Lower lobe of right lung (tissue), 2 donors: ENCODE measurements at places on chromosomes 11 and 22. TPM values are rescaled to one million over a fixed set of nuclear protein-coding genes. Genes with fewer than 3 reads are reported as not detected.
A peak's percentile ranks its signal among the peaks of the same experiment; 100 is the strongest.

GRCh38 chr11:71538666-71538990 lies 803 bp downstream of the KRTAP5-8 start:
- no peaks in the 10 kb centered on the region for H3K4me1 ChIP-seq
- no peaks in the 10 kb centered on the region for H3K36me3 ChIP-seq
- no peaks in the 10 kb centered on the region for H3K27me3 ChIP-seq
- H3K4me3 ChIP-seq = no peak overlapping the region
- DNase-seq = no peak
- H3K27ac ChIP-seq = no peak overlapping the region

The MYO7A gene
- total RNA-seq = 5.5 TPM

DNA sequence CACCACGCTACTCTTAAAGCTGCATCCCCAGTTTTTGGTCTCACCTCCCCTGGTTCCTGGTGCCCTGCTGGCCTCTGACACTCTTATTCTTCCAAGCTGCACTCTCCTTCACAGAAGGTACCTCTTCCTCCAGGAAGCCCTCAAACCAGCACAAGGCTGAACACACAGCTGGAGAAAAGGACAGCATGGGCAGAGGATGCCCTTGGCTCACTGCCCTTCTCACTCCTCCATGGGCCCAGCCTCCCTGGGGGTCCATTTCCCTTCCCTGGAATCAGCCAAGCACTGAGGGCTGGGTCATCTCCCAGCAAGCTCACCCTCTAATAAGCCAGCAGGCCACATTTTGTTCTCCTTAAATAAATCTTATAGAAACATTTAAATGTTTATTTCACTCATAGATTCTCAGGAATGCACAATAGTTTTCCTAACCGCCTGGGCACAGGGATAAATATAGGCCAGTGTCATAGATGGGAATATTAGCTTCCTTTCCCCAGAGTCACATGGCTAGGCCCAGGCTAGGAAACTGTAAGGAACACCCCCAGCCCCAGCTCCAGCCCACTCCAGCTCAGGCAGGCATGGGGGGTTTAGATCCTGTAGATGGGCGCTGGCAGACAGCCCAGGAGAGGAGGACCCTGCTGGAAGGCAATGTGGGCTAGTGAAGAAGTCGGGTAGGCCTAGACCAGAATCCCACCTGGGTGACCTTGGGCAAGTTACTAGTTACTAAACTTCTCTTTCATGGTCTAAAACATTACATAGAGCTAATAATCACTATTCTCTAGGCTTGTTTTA lies 51.5 kb downstream of the IRAG1 start:
- DNase-seq = no peak
- peaks cover 58% of the 10 kb centered on the region for H3K4me1 ChIP-seq
- no peak overlapping the region for H3K4me3 ChIP-seq
- peak overlapping the region; percentile 28 for H3K27ac ChIP-seq
- H3K27me3 ChIP-seq = no peaks in the 10 kb centered on the region

The IRAG1 gene
- 12.9 TPM for total RNA-seq

DNA sequence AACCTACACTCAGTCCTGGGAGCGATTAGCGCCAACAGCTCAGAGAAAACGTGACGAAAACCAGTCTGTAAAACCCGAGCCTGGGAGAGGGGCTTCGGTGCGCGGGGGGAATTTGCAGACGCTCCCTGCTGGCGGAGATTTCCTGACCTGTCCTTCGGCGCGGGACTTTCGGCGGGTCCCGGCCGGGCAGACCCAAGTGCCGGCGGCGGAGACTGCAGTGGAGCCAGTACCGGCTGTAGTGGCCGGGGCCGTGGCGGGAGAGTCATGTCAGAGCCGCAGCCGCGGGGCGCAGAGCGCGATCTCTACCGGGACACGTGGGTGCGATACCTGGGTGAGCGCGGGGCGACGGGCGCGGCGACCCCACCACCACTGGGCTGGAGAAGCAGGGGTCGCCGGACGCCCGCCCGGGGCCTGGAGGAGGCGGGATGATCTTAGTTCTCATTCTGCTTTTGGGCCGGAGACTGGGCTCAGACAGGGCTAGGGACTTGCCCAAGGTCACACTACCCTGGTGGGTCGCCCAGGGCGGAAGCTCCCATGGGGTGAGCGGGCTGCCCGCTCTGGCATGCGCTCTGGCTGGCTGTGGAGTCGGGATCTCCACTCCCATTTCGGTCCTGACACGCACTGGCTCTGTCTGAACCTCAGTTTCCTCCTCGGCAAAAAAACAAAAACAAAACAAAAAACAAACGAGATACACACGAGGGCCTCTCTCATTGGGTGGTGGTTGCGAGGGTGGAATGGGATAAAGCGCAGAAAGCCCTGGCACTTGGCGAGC lies at the start of gene MTFP1:
Gene MTFP1, plus strand, starts transcription at position 153 of the 772 bp plus-strand sequence. Its CDS starts 112 bp downstream, at position 265.
- peak within 1 kb of the TSS; percentile 84 for H3K4me3 ChIP-seq
- peak within 1 kb of the TSS; percentile 98 for H3K27ac ChIP-seq
- H3K27me3 ChIP-seq = no peaks in the 10 kb centered on the region

DNA sequence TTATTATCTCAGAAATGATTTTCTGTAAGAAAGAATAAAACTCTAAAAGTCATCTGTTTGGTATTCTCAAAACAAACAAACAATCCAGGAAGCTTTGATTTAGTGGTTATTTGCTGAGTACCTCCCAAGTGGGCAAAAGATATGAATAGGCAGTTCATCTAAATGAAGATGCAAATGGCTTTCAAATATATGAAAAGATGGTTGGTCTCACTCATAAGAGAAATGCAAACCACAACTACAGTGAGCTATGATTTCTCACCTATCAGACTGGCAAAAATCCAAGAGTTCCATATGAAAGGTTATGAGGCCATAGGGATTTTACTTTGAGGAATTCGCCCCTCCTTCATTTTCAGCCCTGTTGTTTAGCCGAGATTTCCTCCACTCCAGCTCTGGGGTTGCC lies 11.3 kb upstream of the P2RY2 start:
- H3K4me1 ChIP-seq = peaks cover 17% of the 10 kb centered on the region
- DNase-seq = no peak
- no peaks in the 10 kb centered on the region for H3K36me3 ChIP-seq
- H3K27me3 ChIP-seq = no peaks in the 10 kb centered on the region
- H3K27ac ChIP-seq = no peak overlapping the region

The PICK1 gene
- total RNA-seq = 35.4 TPM

GRCh38 chr11:810040-810567 lies 337 bp downstream of the RPLP2 start:
- peak overlapping the region; percentile 99 for H3K27ac ChIP-seq
- no peak for DNase-seq
- peaks cover 33% of the 10 kb centered on the region for H3K36me3 ChIP-seq
- H3K4me3 ChIP-seq = peak overlapping the region; percentile 90
- H3K4me1 ChIP-seq = peaks cover 35% of the 10 kb centered on the region

The KRTAP5-11 gene
- total RNA-seq = not detected

GRCh38 chr11:122198291-122198983 lies 82.4 kb upstream of the BLID start:
- peaks cover 18% of the 10 kb centered on the region for H3K4me1 ChIP-seq
- no peaks in the 10 kb centered on the region for H3K36me3 ChIP-seq
- no peak overlapping the region for H3K27ac ChIP-seq
- H3K4me3 ChIP-seq = no peak overlapping the region
- no peak for DNase-seq
- no peaks in the 10 kb centered on the region for H3K27me3 ChIP-seq

GRCh38 chr11:44709281-44709562 lies 17.5 kb upstream of the TSPAN18 start:
- H3K4me3 ChIP-seq = no peak overlapping the region
- no peaks in the 10 kb centered on the region for H3K27me3 ChIP-seq
- no peaks in the 10 kb centered on the region for H3K4me1 ChIP-seq

- peaks cover 20% of the 10 kb centered on the region for H3K36me3 ChIP-seq
- H3K4me1 ChIP-seq = peaks cover 53% of the 10 kb centered on the region
- H3K4me3 ChIP-seq = no peak overlapping the region
- H3K27me3 ChIP-seq = no peaks in the 10 kb centered on the region
- H3K27ac ChIP-seq = peak overlapping the region; percentile 11
Observed at GRCh38 chr11:44942029-44942955, 8.4 kb downstream of the TP53I11 start.

DNA sequence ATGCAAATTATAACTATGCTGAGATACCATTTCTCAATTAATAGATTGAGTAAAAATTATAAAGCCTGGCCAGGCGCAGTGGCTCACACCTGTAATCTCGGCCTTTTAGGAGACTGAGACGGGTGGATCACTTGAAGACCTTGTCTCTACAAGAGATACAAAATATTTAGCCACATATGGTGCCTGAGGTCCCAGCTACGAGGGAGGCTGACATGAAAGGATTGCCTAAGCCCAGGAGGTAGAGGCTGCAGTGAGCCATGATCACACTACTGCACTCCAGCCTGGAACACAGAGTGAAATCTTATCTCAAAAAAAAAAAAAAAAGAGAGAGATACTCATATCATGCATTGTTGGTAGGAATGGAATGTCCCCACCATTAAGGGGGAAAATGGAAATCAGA lies 142.4 kb downstream of the RCN1 start:
- H3K4me3 ChIP-seq = no peak overlapping the region
- no peak for DNase-seq
- H3K36me3 ChIP-seq = no peaks in the 10 kb centered on the region
- no peaks in the 10 kb centered on the region for H3K4me1 ChIP-seq
- H3K27ac ChIP-seq = no peak overlapping the region
- peaks cover 4% of the 10 kb centered on the region for H3K27me3 ChIP-seq

DNA sequence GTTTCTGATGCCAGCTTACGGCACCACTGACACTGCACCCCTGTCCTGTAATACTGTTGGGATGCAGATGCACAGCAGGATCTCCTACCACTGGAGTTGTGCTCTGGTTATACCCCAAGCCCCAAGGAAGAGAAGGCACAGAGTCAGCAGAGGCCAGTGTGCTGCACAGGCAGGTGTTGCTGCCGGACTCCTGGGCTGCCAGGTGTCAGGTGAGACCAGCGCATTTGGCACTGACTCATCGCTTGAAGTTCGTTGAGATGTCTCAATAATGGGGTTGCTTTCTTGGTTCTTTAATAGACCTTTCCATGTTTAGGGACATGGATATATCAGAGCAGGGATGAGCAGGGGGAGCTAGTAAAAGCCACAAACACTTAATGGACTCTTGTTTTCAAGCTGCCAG lies 75.7 kb upstream of the TTC12 start:
- no peak for DNase-seq
- H3K4me3 ChIP-seq = no peak overlapping the region
- H3K36me3 ChIP-seq = no peaks in the 10 kb centered on the region
- H3K27me3 ChIP-seq = no peaks in the 10 kb centered on the region
- no peak overlapping the region for H3K27ac ChIP-seq

The SERGEF gene
- 28.4 TPM for total RNA-seq

DNA sequence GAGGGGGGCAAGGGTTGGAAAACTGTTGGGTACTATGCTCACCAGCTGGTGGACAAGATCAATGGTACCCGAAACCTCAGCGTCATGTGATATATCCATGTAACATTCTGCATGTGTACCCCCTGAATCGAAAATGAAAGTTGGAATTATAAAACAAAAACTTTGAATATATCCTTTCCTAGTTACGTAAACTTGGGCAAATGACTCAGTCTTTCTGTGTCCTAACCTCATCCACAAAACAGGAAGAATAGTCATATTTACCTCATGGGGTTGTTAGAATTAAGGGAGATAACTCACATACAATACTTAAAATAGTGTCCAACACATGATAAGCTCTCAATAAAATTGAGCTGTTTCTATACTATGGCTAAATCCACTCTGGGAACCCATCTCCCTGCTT lies 620.1 kb upstream of the KIRREL3 start:
- no peaks in the 10 kb centered on the region for H3K4me1 ChIP-seq
- no peak for DNase-seq
- H3K4me3 ChIP-seq = no peak overlapping the region
- no peak overlapping the region for H3K27ac ChIP-seq
- no peaks in the 10 kb centered on the region for H3K27me3 ChIP-seq

The IFITM2 gene
- total RNA-seq = 607 TPM

- H3K4me3 ChIP-seq = no peak overlapping the region
- H3K36me3 ChIP-seq = no peaks in the 10 kb centered on the region
- H3K4me1 ChIP-seq = no peaks in the 10 kb centered on the region
- H3K27me3 ChIP-seq = no peaks in the 10 kb centered on the region
- no peak for DNase-seq
- no peak overlapping the region for H3K27ac ChIP-seq
Observed at GRCh38 chr11:93059117-93059957, 89.9 kb downstream of the MTNR1B start.

The PDGFD gene
- total RNA-seq = 3.9 TPM

- H3K27ac ChIP-seq = peak overlapping the region; percentile 82
- H3K4me1 ChIP-seq = peaks cover 32% of the 10 kb centered on the region
- DNase-seq = peak; percentile 75
- peaks cover 14% of the 10 kb centered on the region for H3K27me3 ChIP-seq
- no peaks in the 10 kb centered on the region for H3K36me3 ChIP-seq
Observed at GRCh38 chr11:2929531-2929949, 320 bp upstream of the PHLDA2 start.

The ZNF280A gene
- total RNA-seq = not detected

The SEC14L2 gene
- total RNA-seq = 7.8 TPM

The CBX7 gene
- 51.1 TPM for total RNA-seq

DNA sequence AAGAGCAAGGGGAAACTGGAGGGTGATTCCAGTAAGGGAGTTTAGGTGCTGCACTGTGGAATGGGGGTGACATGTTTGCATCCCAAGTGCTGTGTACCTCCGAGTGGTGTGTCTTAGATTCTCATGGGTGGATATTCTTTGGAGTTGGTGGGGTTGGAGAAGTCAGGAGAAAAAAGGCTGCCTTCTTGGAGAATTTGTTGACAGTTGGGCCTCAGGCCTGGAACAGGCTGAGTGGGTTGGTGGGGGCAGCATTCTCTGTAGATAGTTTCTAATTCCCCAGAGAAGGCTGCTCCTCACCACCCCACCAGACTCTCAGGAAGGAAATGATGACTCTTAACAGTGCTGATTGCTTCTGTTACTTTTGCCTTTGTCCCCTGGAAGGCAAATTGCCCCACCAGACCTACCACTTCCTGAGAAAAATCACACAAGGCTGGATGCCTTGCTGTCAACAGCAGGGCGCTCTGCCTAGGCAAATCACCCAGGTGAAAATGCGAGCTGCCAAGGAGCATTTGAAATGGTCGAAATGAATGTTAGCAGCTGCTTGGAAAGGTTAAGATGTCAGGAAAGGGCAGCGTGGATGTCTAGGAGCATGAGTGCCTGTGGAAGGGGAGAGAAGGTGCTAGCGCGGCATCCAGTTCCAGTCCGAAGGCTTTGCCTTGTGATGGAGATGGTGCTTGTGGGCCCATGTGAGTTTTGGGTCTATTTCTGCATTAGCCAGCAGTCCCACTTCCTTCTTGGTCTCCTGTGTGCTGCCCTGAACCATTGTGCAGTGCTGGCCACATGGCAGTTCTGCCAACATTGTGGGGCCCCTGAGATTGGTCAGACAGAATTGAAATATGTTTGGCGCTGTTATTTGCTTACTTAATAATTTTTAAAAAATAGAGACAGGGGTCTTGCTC lies 29.7 kb upstream of the SORL1-AS1 start:
- H3K27ac ChIP-seq = no peak overlapping the region
- H3K36me3 ChIP-seq = no peaks in the 10 kb centered on the region
- H3K4me1 ChIP-seq = peaks cover 29% of the 10 kb centered on the region
- H3K27me3 ChIP-seq = no peaks in the 10 kb centered on the region

DNA sequence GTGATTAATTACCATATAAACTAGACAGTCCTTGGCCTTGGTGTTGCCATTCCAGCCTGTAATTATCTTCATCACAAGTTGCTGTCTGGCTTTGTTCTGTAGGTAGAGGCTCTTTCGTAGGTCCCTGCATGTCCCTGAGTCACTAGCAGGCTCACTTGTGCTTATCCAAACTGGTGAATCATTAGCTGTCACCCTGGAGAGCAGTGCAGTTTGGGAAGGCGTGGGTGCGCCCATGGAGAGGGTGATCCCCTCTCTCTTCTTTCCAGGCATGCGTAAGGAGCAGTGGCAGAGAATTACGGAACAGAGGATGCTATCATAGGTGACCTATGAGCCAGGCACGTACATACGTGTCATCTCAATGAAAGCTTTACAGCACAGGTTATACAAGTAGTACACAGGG lies 11.0 kb upstream of the EHF start:
- H3K4me3 ChIP-seq = no peak overlapping the region
- no peak overlapping the region for H3K27ac ChIP-seq
